ENCODE measurements at places on chromosomes 6 and 20.
A peak's percentile ranks its signal among the peaks of the same experiment; 100 is the strongest.

GRCh38 chr6:137121401-137121997, 51.9 kb downstream of the IL22RA2 start:
- no peak for DNase-seq

DNA sequence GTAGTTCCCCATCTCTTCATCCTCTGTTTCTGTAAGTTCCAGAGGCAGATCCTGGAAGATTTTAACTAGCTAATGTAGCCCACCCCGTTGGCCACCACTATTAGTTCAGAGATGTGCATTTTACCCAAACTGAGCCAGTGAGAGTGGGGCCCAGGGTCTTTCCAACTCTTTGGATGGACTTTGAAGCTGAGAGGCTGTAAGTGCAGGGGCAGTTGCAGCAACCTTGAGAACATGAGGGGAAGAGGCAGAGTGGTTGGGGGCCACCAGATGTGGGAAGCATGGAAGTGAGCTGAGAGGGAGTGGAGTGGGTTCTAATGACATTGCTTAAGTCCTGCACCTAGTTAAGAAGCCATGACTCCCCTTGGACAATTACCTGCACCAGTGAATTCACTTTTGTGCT, 72.2 kb downstream of the CDH26 start:
- DNase-seq: no peak

GRCh38 chr20:19826179-19826914, 68.3 kb downstream of the RIN2 start:
- no peak for DNase-seq

DNA sequence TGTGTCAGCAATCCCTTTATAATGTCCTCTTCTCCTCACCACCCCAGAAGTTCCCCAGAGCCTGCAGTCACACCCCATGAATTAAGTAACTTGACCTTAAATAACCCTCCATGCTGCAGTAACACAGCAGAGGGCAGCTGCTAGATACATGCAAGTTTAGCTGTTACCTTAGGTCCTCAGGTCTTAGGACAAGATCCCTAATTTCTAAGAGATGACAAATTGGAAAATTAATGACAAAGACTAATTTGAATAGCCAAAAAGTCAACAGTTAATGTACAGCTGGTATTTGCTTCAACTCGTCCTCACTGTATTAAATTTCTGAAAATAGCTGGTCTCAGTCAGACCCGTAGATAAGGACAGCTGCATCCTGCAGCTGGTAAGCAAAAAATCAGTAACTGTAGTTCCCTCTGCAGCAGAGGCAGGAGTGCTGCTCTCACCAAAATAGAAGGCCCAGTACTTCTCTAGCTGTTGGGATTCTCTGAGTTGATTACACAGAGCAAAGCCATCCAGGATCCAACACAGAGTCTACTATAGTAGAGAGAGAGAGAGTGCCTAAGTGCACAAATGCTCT, 62.4 kb downstream of the TNFRSF21 start:
- no peak for DNase-seq

DNA sequence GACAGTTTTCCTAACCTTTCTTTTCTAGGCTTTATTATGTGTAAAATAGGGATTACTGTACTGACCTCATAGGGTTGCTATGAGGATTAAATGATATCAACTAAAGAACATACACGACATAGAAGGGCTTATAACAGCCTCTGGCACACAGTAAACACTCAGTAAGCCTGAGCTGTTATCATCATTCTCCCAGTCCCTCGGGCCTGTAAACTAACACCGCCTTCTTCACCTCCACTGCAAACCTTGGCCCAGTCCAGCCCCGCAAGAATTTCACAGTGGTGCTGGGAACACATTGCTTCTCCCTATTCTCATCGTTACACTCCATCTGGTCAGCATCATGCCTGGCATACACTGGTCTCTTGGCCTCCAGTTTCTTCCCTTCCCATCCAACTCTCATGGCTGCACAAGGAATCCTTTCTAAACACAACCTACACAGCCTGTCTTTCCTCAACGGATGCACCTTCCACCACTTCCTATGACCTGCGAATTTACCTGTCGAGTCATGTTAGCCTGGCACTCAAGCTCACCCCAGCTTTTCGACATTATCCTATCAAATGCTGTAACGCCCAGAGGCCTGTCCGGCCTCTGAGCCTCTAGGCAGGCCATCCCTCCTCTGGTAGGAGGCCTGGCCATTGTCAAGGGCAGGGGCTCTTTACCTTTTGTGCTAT, 92.1 kb downstream of the FYN start:
- DNase-seq: no peak

DNA sequence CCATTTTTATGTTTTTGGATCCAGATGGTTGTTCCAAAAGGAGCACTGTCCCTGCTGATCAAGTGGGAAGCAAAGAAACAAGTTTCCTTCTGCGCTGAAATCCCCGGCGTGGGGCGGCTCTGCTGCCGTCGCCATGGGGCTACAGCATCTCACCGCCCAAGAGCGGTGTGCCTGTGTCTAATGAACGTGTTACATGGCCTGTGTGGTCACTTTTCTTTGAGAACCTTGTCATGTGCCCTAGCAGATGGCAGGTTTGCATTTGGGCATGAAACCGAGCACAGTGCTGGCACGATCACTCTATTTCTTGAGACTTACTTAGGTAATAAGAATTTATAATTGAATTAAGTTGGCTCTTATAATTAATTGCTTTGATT, 51.9 kb downstream of the ZDHHC14 start:
- DNase-seq: no peak

DNA sequence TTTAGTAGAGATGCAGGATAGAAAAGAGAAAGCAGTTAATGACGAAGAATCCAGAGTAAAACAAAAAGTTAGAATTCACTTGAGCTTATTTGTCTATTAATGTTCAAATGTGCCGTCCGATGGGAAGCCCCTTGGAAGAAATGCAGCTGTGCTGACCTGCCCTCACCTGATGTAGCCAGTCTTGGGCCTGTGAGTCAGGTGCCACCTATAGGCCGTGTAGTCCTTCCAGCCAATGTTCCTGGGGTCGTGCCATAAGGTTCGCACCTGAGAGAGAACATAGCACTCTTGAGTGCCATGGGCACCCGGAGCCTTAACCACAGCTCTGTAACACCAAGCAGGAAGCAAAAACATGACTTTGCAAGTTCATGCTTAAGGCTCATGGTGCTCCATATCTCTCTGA, 32.4 kb downstream of the THBS2 start:
- no peak for DNase-seq

DNA sequence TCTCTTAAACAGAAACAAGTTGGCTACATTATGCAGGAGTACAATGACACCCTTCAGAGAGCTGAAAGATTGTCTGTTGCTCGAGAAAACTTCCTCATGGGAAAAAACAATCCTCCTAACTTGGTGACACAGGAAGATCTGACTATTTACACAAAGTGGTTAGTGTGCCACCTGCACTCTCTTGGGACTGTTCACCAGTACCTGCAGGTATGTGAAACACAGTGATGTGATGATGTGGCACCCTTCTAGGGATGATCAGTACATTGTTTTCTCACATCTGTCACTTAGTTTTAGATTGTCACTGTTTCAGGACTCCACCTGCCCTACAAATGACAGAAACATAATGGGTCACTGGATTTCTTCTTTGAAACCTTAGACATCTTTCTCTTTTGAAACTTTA, 101.8 kb downstream of the CEP57L1 start:
- no peak for DNase-seq

DNA sequence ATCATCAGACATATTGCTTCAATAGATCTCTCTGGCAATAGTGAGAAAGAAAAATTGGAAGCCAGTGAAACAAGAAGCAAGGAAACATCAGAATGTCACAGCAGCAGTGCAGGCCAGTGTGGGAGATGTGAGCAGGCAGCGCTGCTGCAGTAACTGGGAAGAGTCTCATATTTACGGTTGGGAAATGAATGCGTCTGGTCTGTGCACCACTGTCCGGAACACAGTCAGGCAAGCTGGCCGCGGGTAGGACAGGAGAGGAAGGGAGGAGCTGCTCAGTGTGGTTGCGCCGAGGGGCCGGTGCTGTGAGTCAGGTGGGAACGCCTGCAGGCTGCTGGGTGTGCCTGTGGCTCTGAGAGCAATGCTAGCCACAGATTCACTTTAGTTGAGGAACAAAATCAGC, 6.4 kb upstream of the PSMG4 start:
- no peak for DNase-seq

DNA sequence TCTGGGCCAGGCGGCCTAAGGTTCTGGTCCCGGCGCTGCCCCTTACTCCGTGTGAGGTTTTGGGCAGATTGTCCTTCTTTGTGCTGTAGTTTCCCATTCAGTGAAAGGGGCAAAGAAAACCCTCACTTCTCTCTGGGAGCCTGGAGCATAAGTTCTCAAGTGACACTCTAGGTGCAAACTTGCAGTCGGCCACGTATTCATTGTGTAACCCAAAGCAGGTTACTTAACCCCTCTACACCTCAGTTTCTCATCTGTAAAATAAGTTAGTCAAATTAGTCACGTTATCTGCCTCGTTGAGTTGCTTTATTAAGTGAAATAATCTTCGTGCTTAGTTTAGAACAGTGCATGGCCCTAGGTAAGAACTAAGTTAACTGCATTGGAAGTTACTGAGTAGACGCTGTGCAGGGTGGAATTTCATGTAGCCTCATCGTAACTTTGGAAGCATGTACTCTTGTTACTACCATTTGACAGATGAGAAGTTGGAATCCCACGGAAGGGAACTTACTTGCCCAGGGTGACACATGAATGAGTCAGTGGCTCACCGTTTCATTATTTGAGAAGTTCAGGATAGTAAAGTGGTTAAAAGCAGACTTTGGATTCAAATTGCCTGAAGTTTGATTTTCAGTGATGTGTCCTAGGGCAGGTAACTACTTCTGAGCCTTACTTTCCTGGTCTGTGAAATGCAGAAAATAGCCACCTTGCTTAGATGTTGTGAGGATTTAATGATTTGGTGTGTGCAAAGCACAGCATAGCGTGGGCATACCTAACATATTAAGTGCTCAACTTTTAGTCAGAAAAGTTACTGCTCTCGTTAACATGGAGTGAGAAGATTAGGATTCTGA, 556 bp upstream of the MROH8 start:
- DNase-seq: no peak

DNA sequence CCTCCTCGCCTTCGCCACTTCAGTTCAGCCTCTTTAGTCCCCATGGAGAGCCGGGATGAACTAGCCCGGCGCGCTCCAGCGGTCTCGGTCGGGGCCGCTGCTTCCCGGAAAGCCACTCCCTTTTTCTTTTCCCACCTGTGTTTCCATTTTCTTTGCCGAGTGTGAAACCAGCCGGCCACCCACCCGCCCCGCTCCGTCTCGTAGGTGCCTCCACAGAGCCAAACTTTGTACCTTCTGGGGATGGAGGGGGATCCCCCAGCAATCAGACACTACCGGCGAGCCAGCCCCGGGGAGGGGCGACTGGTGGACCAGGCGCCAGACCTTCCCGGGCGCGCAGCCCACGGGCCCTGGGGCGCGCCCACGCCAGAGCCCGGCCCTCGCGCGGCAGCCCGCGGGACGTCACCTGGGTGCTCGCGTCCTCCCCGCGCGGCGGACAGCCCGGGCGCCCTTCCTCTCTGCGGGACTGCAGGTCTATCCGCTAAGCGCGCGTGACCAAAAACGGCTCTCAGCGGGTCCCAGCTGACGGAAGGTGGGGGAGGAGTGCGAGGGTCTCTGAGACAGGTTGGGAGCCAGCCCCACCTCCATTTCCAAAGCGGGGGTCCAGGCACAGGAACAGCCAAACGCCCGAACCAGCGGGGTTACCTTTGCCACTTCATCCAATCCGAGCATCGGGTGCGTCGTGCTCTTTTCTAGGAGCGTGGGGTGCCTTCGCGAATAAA, at the start of gene MCHR2:
MCHR2 (minus strand) TSS at position 691 of the 719 bp plus-strand sequence. CDS start 38,076 bp downstream, outside the sequence.
- no peak for DNase-seq

GRCh38 chr20:32218156-32218900, 10.6 kb downstream of the POFUT1 start:
- DNase-seq: no peak

DNA sequence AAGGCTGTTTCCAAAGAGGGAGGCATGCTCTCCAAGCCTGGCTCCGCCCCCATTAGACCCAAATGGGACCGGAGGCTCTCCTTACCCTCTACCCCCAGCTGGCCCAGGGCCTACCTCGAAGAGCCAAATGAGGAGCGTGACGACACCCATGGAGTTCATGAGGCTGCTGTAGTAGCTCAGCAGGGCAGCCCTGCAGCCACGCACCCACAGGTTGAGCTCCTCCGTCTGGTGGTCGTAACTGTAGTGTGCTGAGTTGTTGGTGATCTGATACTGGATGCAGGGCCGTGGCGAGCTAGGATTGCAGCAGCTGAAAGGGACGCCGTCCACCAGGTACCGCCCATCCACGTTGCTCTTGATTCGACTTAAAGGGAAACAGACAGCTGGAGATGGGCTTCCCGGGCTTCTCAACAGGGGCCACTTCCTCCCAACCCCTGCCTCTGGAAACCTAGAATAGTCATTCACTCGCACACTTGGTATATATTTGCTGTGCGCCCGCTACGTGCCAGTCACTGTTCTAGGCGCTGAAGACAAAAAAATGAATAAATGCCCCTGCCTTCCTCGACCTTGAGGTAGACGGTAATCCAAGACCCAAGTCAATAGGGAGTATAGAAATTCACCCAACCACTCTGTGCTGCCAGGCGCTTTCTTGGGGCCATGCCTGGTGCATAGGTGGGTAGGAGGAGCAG, 18.0 kb downstream of the PRPH2 start:
- peak; percentile 5 for DNase-seq

DNA sequence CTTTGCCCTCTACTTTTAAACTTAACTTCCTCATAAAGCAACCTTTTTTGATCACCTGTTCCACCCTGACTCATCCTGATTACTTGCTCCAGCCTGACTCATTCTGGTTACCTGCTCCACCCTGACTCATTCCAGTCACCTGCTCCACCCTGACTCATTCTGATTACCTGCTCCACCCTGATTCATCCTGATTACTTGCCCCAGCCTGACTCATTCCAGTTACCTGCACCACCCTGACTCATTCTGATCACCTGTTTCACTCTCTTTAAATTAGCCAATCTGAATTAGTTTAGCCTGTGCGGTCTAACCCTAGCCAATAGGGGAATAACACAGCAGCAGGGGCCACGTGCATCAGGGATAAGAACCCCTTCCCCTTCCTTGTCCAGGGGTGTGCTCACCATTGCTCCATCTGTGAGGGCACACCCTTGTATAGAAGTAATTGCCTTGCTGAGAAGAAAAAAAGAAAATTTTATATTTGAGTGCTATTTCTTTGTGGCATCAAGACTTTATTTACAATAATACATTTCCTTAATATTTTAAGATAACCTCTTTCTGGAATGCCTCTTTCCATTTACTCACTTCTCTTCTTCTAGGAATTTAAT, 17.9 kb downstream of the HLA-G start:
- no peak for DNase-seq
